ENCODE measurements at places on chromosomes 12 and 14.

DNA sequence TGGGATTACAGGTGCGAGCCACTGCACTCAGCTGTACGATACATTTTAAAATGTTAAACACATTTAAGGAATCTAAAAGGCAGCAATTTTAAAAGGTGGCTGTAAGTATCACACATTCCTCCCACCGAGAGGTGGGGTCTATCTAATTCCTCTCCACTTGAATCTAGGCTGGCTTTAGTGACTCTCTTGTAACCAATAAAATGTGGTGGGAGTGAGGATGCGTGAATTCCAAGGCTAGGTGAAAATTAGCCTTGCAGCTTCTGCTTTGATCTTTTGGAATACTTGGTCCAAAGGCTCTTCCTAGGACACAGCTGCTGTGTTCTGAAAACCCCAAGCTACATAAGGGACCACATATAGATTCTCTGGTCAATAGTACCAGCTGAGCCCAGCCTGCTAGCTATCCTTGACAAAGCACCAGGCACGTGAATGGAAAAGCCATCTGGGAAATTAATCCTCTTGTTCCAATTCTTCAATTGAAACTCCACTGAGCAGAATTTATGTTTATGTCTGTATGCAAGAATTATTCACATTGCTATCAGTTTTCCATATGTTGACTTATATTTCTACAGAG, 8.8 kb upstream of the GPRC5D start:
- DNase-seq: no peak

GRCh38 chr12:32455607-32456071, 56.3 kb downstream of the FGD4 start:
- DNase-seq: no peak

DNA sequence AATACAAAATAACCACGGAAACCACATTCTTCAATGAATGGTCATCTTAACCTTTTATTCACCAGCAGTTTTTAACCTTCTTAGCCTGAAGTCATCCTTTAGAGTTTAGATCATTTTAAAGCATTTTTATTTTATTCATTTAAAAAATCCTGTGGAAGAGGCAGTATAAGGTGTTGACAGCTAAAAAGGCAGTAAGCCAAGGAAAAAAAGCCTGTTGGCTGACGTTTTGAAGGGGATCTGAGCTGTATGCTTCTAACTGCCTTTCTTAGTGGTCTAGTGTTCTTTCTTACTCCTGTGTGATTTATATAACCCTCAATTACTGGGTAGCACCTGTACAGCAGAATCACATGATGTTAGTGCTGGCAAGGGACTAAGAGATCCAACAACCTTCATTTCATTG, 438.3 kb upstream of the SEL1L start:
- no peak for DNase-seq

DNA sequence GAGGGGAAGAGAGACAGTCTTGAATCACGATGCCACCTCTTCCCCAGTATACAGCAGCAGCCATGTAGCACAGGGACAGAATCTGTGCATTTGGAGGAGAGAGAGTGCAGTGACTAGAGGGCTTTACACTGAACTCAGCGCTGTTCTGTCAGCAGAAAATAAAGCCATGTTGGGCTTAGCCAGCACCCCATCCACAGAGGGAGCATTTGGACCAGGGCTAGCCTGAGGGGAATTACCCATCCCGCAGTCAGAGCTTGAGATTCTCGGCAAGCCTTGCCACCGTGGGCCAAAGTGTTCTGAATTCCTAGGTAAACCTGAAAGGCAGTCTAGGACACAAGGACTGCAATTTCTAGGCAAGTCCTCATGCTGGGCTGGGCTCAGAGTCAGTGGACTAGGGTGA, 120.4 kb upstream of the CNOT2 start:
- DNase-seq: no peak

- no peak for DNase-seq
Measured at GRCh38 chr14:60356906-60357550, 108.0 kb downstream of the PPM1A start.

GRCh38 chr12:54603173-54603814, 14.8 kb upstream of the PPP1R1A start:
- peak; percentile 38 for DNase-seq

GRCh38 chr12:51811203-51812202, 37.0 kb downstream of the FIGNL2 start:
- no peak for DNase-seq

- DNase-seq: no peak
Measured at GRCh38 chr12:18549598-18549997, 188.2 kb downstream of the PLCZ1 start.

- DNase-seq: no peak
Measured at GRCh38 chr12:31316891-31317290, 9.1 kb downstream of the SINHCAF start.

DNA sequence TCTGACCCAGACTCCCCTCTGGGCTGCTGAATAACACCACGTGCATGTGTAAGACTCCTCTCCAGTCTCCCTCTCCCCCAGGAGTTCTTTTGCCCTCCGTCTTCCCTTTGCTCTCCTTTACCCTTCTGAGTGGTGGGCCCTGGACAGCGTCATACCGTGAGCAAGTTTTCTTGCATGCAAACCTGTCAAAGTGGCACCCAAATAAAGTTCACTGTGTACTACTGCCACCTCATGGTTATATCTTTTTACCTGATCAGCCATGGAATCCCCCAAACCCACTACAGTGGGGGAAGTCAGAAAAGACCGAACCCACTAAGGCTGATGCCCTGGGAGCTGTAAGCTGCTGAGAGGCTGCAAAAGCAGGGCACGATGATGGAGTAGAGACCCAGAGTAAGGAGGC, 131.1 kb upstream of the VRK1 start:
- DNase-seq: no peak

DNA sequence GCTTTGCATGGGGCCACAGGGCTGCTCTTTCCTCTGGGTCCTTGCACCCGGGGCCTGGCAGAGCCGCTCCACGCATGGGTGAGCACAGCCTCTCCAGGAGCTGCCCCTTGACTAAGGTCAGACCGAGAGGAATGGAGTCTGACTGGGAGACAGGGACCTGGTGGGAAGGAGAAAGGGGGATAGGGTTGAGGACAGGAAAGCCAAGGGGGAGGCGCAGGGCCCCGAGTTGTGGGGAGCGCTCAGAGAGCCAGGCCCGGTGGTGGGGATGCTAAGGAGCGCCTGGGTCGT, 16.0 kb downstream of the PAPLN start:
- DNase-seq: no peak

- DNase-seq: no peak
Measured at GRCh38 chr14:30283822-30284446, 275.0 kb upstream of the G2E3 start.
